ENCODE measurements at places on chromosomes 7 and 10.
A peak's percentile ranks its signal among the peaks of the same experiment; 100 is the strongest.

DNA sequence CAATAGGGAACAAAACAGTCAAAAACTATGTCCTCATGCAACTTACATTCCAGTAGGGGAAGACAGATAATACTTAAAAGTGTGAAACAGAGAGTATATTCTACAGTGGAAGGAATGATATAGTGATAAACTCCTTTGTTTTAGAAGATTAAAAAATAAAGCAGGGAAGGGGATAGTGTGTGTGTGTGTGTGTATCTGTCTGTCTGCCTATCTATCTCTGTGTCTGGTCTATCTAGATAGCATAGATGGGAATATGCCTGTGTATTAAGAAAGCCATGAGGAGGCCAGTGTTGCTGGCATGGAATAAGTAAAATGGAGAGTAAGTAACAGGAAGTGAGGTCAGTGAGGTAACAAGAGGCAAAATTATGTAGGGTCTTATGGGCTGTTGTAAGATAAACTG, 42.2 kb downstream of the EXOC6 start:
- DNase-seq = no peak

GRCh38 chr7:96931891-96932290, 73.5 kb upstream of the DLX6 start:
- no peak for DNase-seq

- DNase-seq = no peak
Observed at GRCh38 chr7:37320848-37321468, 127.7 kb downstream of the ELMO1 start.

DNA sequence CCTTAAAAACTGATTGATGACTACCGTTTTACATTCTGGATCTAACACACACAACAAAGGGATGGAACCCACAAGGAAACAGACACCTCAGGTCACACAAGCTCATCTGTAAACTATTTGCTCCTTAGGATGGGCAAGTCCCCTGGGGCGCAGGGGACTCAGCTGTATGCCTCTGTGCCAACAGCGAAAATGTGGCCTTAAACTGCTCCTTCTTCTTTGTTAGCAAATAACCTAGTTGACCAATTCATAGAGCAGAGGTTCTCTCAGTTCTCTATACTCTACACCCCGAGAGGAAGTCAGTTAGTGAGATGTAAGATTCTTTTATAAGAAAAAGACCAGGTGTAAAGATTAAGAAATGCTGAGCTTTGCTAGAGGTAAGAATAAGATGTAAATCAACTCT, 181.9 kb upstream of the PRSS58 start:
- DNase-seq = no peak

DNA sequence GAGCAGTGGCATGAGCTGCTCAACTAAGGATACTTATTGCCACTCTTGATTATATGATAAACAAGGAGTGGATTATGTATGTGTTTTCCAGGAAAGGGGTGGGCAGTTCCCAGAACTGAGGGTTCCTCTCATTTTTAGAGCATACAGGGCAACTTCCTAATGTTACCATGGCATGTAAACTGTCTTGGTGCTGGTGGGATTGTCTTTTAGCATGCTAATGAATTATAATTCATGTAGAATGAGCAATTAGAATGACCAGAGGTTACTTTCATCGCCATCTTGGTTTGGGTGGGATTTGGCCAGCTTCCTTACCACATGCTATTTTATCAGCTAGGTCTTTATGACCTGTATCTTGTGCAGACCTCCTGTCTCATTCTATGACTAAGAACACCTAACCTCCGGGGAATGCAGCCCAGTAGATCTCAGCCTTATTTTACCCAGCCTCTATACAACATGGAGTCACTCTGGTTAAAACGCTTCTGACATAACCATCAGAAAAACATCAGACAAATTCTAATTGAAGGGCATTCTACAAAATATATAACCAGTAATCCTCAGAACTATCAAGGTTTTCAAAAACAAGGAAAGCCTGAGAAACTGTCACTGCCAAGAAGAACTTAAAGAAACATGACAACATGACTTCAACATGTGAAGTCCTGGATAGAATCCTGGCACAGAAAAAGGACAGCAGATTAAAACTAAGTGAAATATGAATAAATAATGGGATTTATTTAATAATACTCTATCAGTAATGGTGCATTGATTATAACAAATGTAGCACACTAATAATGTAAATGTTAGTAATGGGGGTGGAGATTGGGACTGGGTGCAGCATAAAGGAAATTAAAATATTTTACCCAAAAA, 365.0 kb downstream of the SEMA3D start:
- no peak for DNase-seq

GRCh38 chr7:25849500-25850184, 302.4 kb upstream of the NFE2L3 start:
- DNase-seq = no peak

DNA sequence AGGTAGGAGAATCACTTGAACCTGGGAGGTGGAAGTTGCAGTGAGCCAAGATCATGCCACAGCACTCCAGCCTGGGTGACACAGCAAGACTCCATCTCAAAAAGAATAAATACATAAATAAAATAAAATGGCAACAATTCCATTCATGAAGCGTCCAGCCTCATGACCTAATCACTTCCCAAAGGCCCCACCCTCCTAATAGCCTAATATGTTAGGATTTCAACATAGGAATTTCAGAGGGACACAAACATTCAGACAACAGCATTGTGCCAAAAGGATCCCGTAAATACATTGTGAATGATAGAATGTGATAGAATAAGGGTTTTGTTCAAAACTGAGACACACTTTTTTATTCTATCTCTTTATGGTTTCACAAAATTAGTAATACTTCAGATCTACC, 90.3 kb downstream of the FAM107B start:
- DNase-seq = no peak

- DNase-seq = no peak
Observed at GRCh38 chr7:25815711-25816110, 336.3 kb upstream of the NFE2L3 start.

DNA sequence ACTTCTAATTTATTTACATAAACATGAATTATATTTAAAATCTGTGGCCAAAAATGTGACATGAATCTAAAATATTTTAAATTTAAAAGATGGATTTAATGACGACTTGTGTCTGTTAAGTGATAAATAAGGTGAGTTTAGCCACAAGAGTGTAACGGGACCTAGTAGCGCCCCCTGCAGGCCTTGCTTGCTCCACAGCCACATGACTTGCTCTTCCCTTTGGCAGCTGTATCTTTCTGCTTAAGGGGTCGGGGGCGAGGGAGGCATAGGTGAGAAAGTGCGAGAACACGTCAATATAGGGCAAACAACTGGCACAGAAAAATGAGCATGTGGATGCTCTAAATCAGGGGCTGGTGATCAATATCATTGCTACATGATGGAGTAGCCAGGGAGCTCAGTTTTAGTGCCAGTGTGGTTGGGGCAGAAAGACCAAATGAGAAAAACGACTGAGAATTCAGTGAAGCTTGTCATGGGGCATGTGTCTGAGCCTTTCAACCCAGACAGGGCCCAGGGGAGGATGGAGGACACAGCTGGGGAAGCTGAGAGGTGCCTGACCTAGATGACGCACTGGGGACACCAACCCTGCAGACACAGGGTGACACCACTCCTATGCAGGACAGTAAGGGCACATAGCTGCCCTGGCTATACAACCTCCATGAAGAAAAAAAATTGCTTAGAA, 49.8 kb downstream of the PAXIP1 start:
- DNase-seq = no peak

GRCh38 chr7:156665101-156665500, 24.5 kb downstream of the RNF32 start:
- DNase-seq = no peak

GRCh38 chr7:107939573-107940489, 48.8 kb downstream of the DLD start:
- DNase-seq = no peak

DNA sequence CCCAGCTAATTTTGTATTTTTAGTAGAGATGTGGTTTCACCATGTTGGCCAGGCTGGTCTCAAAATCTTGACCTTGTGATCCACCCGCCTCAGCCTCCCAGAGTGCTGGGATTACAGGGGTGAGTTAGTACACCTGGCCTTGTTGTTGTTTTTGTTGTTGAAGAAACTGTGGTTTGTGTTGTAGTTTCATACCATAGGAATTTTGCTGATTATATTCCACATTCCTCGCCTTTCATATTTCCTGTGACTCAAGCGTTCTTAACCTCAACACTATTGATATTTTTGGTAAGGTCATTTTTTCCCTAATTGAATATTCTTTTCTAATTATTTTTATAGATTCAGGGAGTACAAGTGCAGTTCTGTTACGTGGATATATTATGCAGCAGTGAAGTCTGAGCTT, 16.7 kb downstream of the LIPF start:
- DNase-seq = no peak

DNA sequence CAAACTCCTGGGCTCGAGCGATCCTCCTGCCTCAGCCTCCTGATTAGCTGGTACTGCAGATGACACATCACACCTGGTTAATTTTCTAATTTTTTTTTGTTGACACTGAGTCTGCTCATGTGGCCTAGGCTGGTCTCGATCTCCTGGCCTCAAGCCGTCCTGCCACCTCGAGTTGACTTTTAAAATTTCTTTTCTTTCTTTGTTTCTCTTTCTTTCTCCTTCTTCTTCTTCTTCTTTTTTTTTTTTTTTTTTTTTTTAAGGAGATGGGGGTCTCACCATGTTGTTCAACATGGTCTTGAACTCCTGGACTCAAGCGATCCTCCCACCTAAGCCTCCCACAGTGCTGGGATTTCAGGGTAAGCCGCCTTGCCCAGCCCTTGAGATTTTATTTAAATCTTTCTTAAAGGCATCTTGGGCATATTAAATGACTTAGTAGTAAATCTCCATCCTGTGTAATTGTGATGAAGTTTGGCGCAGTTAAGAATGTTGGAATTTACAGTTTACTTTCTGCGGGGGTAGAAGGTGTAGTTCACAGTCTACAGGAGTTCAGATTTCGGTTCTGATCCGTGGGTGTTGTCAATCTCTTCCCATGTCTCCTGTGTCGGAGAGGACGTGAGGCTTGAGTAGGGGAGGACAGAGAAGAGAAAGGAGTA, 1.0 kb upstream of the ITGA8 start:
- DNase-seq = no peak

GRCh38 chr10:110311357-110311949, 6.7 kb upstream of the SMNDC1 start:
- DNase-seq = peak; percentile 15

GRCh38 chr7:140231771-140232491, 55.1 kb upstream of the KDM7A start:
- DNase-seq = peak; percentile 36

DNA sequence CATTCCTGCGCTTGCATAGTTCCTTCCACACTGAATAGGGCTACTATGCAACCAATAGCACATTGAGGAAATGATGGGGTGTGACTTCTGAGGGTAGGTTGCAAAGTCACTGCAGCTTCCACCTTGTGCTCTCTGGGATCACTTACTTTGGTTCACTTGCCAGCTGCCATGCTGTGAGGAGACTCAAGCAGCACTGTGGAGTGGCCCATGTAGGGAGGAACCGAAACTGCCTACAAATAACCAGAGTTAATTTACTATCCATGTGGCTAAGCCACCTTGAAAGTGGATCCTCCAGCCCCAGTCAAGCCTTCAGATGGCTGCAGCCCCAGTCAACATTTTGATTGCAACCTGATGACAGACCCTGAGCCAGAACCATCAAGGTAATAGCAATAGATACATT, 64.3 kb downstream of the FAM204A start:
- DNase-seq = no peak

- no peak for DNase-seq
Observed at GRCh38 chr10:92124616-92125143, 166.2 kb downstream of the CPEB3 start.

DNA sequence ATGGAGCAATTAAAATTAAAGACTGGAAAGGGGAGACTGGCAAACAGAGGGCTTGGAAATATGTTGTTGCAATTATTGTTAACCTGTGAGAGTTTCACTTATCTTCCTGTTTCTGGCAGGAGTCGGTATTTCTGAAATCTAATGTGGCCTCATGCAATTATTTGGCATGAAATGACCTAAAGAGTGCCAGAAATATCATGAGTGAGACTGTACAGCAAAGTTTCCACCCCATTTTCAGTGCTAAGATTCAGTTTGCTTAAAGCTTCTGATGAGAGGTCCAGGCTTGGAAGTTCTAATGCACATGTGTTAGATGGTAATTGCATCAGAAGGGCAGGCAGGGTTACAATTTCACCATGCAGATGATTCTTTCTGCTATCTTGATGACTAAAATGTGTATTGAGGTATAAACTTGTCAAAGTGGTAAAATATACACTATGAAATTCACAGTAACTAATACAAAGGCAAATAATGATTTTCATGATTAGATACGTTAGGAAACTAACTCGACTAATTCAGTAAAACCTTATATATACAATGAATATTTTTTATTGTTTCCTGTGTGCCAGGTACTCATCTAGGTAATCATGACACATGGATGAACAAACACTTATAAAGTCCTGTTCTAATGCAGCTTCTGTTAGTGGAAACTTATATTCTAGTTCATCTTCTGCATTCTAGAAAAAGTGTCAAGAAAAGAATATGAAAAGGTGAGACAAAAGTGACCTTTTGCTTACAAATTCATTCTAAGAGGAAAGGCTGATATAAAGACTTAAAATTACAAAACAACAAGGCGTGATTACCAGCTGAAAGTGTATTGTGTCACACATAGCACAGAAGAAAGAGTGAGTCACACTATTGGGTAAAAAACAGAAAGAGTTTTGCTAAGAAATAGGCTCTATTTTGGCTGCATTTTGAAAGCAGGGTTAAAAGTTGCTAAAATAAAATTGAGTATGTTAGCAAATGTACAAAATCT, 533.4 kb upstream of the SEMA3D start:
- no peak for DNase-seq

GRCh38 chr7:35768346-35768745, 32.5 kb upstream of the SEPTIN7 start:
- no peak for DNase-seq

GRCh38 chr10:129892548-129893052, 71.5 kb downstream of the EBF3 start:
- DNase-seq = no peak

GRCh38 chr10:124829447-124830115, 28.0 kb downstream of the ABRAXAS2 start:
- DNase-seq = no peak
